IMR-90 (cell line): ENCODE measurements at places on chromosomes 5 and 9. TPM values are rescaled to one million over a fixed set of nuclear protein-coding genes. Genes with fewer than 3 reads are reported as not detected.

GRCh38 chr9:16364347-16364746 is 506.1 kb downstream of the BNC2 start:
- no peak overlapping the region for H3K27ac ChIP-seq
- no peaks in the 10 kb centered on the region for H3K36me3 ChIP-seq
- DNase-seq: no peak
- H3K27me3 ChIP-seq: no peaks in the 10 kb centered on the region

DNA sequence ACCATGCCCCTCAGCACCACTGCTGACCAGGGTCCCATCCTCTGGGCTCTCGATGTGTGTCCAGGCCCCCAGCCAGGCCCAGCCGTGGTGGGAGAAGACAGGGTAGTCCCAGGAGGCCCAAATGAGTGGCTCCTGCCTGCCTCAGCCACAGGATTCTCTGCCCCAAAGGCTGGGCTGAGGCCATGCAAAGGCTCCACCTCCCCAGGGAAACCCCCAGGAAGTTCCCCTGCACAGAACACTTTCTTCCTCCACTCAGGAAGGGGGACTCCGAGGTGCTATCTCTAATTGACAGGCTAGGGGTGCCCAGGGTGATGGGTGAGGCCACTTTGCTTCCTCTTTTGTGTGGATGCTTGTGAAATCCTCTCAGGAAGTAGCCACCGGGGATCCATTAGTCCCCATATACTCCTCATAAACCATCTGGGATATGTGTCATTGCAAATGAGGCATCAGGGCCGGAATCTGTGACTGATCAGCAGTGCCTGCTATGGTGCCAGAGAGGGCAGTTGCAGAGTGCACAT is 23.1 kb upstream of the TDRD7 start:
- H3K27ac ChIP-seq: no peak overlapping the region
- H3K36me3 ChIP-seq: no peaks in the 10 kb centered on the region
- H3K27me3 ChIP-seq: peaks cover 5% of the 10 kb centered on the region
- H3K4me1 ChIP-seq: no peaks in the 10 kb centered on the region
- H3K4me3 ChIP-seq: no peak overlapping the region

DNA sequence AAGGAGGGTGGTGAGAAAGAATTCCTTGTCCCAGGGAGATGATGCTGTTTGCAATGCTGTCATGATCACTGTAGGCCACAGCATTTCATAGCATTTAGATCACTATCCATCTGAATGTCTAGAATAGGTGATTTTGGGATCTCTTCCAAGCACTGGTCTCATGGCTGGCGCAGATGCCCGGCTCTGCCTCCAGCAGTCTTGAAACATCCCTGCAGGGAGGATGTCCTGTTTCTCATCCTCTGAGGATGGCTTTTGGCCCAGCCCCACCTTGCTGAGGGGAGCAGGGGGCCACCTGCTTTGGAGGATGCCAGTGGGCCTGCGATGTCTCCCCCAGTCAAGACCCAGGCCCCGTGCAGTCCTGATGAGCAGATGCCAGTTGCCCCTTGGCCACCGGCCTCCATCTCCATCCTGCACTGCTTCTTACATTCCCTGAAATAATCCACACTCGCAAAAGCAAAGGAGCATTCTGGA is 63.5 kb upstream of the GARNL3 start:
- no peak overlapping the region for H3K27ac ChIP-seq
- no peak overlapping the region for H3K4me3 ChIP-seq
- peak; percentile 29 for DNase-seq

DNA sequence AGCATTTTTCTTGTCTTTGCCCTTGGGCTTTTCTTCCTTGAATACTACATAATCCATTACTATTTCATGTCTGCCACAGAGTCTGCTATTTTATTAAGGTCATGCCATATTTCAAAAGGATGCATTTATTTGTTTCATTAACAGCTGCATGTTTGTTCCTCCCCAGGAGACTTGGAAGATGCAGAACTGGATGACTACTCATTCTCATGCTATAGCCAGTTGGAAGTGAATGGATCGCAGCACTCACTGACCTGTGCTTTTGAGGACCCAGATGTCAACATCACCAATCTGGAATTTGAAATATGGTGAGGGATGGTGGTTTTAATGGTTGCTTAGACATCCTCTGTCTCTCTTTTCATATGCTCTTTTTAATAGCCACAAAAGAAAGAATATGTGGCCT is 4.0 kb downstream of the IL7R start:
- H3K27ac ChIP-seq: peak overlapping the region; percentile 66
- peak; percentile 16 for DNase-seq
- peaks cover 14% of the 10 kb centered on the region for H3K4me1 ChIP-seq
- H3K27me3 ChIP-seq: no peaks in the 10 kb centered on the region
- H3K4me3 ChIP-seq: no peak overlapping the region
- peaks cover 11% of the 10 kb centered on the region for H3K36me3 ChIP-seq

DNA sequence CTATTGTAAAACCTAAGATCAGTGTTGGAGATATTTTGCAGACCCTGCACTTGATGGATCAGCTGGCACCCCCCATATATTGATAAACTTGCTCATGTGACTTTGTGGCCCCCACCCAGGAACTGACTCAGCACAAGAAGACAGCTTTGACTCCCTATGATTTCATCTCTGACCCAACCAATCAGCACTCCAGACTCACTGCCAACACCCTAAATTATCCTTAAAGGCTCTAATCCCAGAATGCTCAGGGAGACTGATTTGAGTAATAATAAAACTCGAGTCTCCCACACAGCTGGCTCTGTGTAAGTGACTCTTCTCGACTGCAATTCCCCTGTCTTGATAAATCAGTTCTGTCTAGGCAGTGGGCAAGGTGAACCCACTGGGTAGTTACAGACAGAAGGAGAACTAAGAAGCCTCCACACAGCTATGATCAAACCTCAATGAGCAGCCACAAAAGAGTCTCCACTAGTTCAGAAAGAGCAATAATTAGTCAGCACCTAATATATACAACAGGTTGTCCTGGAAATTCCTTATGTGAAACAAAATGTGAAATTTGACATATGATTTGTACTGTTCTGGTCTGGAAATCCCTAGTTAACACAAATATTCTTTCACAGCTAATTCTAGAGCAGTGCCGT is 52.2 kb downstream of the ACTL7B start:
- H3K4me1 ChIP-seq: no peaks in the 10 kb centered on the region
- H3K27me3 ChIP-seq: 0 out of 2 replicates have a peak, but pooled peaks cover 3% of the 10 kb centered on the region
- no peak overlapping the region for H3K27ac ChIP-seq
- DNase-seq: no peak
- H3K4me3 ChIP-seq: no peak overlapping the region

The PCDH1 gene
- 0.83 and 0.90 TPM in 2 replicates for total RNA-seq

The ENTPD2 gene
- not detected in 2 replicates for total RNA-seq

DNA sequence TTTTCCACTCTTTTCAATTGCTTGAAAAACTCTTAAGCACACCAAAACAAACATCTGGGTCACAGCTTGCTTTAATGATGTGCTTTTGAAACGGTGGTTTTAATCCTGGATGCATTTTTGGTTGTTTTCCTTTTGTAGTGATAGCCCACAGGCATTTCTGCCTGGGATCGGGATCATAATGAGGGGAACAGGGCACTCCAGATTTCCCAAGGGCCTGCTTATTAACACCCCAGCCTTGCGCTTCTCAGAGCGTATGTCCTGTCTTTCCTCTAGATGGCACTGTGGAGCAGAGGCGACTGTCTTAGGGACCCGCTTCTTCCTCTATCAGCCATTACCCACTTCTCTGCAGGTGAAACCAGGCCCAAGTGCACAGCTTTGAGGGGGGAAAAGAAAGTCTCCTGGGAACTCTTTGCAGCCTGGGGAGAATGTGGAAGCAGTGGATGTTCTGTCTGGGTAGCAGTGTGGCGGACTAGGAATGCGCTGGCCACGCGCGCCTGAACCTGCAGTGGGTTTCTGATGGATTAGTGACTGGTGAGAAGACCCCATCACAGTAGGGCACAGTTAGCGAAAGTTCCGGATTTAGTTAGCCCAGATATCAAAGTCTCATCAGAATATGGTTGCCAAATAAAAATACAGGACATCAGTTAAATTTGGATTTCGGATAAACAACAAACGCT is 190.1 kb downstream of the GNA14 start:
- no peaks in the 10 kb centered on the region for H3K4me1 ChIP-seq
- peak; percentile 60 for DNase-seq
- no peak overlapping the region for H3K27ac ChIP-seq
- H3K27me3 ChIP-seq: no peaks in the 10 kb centered on the region

The KCNV2 gene
- total RNA-seq: not detected in 2 replicates

GRCh38 chr5:58746321-58746720 is 163.4 kb downstream of the RAB3C start:
- H3K4me1 ChIP-seq: no peaks in the 10 kb centered on the region
- no peak overlapping the region for H3K27ac ChIP-seq
- no peak for DNase-seq
- H3K4me3 ChIP-seq: no peak overlapping the region
- no peaks in the 10 kb centered on the region for H3K36me3 ChIP-seq

GRCh38 chr5:122770477-122770876 is 4.4 kb upstream of the SNX2 start:
- no peak overlapping the region for H3K27ac ChIP-seq
- DNase-seq: no peak
- no peaks in the 10 kb centered on the region for H3K36me3 ChIP-seq
- H3K4me1 ChIP-seq: no peaks in the 10 kb centered on the region
- peaks cover 2% of the 10 kb centered on the region; the same call in 1 of the 2 replicates for H3K27me3 ChIP-seq
